ENCODE measurements at places on chromosomes 12 and 14.

DNA sequence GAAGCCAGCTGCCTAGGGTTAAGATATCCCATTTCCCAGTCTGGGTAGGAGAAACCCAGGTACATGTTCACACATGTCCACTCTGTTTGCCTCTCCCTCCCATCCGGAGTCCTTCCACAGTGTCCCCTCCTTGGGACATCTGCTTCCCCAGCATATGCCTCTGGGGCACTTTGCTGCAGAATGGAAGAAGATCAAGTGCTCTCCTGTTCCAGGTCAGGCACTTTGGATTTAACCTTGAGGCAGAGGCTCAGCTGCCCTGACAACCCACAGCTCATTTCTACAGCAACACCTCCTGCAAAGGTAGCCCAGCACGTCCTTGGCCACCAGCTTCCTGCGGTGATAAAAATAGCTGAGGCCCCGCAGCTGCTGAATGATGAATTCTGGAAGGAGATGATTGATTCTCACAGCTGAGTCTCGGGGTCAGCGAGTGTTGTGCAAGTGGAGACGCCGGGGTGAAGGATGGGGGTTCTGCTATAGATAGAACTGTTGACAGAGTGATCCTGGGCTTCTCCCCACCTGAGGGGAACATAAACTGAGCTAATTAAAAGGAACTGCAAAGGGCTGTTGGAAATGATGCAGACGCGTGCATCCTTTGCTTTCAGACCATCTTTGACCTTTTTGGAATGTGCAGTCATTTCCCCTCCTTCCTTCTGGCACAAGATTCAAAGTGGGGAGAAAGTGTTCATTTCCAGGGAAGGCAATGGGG is 145.0 kb downstream of the SLC38A6 start:
- DNase-seq: no peak

GRCh38 chr12:69712826-69713225 is 13.7 kb upstream of the BEST3 start:
- DNase-seq: no peak

DNA sequence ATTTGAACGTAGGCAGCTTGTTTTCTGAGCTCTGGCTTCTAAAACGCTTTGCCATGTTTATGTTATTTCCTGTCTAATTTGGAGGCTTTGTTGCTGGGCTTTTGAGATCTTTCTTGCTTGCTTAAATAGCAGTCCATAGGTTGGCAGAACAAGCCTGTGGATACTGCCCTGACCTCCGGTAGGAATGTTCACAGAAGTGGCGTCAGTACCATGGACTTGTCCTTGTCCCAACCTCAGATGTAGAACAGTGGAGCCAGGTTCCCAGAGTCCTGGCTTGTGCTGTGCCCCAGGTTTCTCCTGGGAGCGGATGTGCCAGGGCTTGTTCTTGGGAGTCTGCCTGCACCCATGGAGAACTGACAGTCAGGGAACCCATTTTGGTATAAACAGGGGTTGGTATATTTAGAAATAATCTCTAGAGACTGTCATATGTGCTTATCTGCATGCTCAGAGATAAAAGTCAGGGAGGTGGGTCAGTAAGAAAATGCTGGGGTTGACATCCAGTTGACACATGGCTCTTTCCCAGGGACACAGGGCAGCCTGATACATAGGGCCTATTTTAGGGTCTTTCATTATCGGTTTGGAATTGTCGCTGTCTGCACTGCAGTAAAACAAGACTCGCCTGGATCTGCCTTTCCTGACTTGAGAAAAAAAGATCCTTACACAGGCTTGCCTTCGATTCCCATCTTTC is 22.9 kb downstream of the CACNA1C start:
- DNase-seq: no peak

GRCh38 chr12:73106296-73106695 is 834.1 kb downstream of the TRHDE start:
- DNase-seq: no peak

- no peak for DNase-seq
Observed at GRCh38 chr14:24137529-24138395, 1.8 kb downstream of the PSME1 start.

Data from hematopoietic multipotent progenitor cell treated with erythropoietin and hydrocortisone succinate and interleukin-3 and kit ligand, for 15 days (in vitro differentiated cells).